Hindlimb muscle (tissue), 1 donor: ENCODE measurements at places on chromosomes 2 and 18.

GRCh38 chr2:206390181-206390580, 53.2 kb upstream of the ADAM23 start:
- DNase-seq, result no peak

DNA sequence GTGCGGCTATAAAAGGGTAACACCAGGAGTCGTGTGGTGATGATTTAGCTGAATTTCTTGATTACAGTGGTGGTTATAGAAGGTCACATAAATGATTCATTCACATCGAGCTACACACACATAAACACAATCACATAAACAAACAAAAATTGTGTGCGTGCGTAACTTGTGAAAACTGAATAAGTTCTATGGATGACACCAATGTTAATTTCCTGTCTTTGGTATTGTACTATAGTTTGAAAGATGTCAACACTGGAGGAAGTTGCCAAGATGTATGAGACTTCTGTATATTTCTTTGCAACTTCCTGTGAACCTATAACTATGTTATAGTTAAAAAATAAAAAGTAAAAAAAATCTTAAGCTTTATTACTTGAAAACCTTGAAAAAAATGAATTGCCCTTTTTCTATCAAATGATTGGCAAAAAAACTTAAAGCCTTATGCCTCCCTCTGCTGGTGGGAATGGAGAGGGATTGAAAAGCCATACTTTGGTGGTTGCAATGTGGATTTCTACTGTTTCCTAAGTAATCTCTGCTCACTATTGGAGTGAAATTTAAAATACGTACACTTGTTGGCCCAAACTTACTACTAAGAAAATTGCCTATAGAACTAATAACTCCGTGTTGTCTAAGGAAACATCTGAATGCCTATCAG, 227.7 kb downstream of the RPIA start:
- DNase-seq, result no peak

- no peak for DNase-seq
Measured at GRCh38 chr2:147657086-147658000, 187.5 kb upstream of the ACVR2A start.

DNA sequence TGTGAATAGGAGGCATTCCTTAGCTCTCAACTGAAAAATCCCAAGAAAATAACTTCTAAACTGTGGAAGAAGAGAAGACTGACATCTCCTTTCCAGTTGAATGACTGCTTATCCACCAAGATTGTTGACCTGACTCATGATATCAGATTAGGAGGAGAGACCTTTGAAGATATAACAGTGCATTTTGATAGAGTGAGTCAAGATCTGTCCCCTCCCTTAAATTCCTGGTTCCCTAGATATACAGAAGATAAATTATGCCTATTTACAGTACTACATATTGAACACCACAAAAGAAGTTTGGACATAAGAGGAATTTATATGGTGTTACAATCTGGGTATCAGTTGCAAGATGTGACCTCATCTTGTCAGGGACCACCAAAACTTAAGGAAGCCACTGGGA, 285.3 kb upstream of the ZSWIM2 start:
- DNase-seq, result no peak

GRCh38 chr2:28898048-28898447, 3.6 kb downstream of the WDR43 start:
- DNase-seq, result no peak

DNA sequence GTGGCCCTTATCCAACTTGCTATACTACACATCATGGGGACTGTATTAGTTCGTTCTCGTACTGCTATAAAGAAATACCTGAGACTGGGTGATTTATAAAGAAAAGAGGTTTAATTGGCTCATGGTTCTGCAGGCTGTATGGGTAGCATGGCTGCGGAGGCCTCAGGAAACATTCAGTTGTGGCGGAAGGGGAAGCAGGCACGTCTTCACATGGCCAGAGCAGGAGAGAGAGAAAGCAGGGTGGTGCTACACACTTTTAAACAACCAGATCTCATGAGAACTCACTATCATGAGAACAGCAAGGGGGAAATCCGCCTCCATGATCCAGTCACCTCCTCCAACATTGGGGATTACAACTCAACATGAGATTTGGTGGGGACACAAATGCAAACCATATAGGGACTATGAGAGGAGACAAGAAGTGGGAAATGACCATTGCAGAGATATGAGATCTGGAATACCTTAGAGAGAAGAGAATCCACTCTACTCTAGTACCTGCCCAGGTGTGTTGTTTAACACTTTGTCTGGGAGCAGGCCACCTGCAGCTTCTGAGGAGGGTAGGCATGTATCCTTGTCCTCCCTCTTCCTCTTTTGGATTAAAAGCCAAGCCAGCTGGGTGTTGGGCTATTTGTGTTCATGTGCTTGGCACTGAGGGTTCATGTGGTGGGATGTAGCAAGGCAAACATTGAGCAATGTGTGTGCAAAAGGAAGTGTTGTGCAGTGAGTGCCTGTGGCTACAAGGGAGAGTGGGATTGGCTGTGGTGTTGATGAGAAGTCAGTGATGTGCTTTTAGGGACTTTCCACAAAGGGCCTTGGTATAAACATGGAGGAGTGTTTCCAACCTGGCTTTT, 22.8 kb downstream of the TTLL4 start:
- no peak for DNase-seq

DNA sequence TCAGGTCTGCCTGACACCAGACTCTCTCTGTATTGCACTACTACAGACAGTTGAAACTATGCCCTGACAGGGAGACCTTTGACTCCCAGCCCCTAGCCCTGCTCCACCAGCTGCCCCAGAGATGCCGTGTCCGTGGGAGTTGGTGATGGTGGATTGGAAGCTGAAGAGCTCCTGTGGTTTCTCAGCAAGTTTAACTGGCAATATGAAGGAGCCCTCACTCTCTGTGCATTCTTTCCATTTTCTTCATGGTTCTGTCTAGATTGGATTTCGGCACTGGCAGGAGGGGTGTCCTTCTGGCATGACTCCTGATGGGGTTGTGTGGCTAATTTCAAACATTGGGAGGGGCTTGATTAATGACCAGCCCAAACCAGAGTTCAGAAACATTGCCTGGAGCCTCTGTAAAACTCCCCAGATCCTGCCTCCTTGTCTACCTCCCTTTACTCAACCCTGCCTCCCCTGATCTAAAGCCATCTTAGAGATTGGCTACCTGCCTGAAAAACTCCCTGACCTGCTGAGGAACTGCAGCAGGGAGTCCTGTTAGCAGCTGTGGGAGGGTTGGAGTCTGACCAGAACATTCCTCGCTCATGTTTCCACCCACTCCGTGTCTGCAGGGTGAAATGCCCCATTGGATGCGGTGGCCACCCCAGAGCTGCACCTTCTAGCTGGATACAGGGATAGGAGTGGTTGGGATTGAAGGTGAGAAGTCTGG, 206.9 kb upstream of the SPRED2 start:
- DNase-seq, result no peak

- DNase-seq, result no peak
Measured at GRCh38 chr2:86297382-86298147, 39.9 kb downstream of the REEP1 start.

DNA sequence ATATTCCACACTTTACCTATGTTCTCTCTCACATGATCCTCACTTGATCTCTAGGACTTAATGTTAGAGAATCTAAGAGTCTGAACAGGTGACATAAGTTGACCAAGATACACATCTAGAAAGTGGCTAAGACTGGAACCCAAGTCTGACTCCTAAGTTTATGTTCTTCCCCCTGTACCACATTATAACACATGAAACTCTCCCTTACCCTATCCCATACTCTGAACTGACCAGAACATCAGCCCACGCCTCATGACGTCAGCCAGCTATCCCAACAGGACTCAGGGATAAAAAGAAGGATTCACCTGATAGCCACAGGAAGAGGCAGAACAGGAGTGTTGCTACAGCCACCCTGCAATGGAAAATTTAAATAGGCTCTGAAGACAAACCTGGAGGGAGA, 392.2 kb downstream of the ZEB2 start:
- no peak for DNase-seq
